ENCODE measurements at places on chromosomes 13 and 19.

DNA sequence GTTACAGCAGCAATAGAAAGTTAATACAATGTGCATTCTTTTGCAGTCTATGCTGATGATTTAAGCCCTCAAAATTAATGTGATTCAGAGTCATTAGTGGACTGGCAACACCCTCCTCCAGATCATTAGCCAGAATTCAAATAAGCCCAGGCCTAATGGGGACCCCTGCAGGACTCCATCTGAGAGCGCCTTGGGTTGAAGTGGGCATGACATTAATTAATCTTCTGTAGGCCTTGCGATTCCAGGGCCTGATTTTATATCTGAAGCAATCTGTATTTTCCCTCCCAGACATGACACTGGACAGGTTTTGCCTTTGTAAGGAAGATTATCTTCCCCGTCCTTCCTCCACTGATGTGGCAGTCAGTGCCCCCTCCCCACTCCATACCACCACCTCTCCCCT, 442.9 kb downstream of the FOXO1 start:
- DNase-seq = no peak

DNA sequence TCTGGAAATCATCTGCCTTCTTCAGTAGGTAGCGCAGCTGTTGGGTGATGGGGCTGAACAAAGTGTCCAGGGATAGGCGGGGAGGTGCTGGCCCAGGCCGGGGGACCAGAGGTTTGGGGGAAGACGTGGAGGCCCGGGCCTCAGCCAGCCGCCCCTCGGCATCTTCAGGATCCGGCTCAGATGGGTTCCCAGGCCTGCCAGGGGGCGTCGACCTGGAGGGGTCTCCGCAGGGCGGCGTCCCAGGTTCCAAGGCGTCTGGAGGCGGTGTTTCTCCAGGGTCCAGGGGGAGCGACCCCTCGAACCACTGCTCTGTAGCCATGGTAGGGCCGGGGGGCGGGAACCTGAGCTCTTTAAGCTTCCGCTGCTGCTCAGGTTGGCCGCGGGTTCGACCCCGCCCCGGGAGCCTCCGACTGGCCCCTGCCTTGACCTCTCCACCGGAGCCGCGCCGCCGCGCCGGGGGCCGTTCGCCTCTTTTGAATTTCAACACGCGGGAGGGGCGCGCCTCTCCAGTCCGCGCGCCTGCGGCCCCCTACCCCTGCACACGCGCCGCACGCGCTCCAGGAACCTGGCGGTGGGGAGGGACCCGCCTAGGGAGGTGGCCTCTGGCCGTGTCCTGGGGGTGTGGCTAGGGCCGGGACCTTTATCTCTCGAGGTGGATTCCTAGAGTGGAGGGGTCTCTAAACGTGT, at the start of gene C19orf67:
Gene C19orf67, minus strand, starts transcription at position 475 of the 687 bp plus-strand sequence. Its CDS starts 156 bp downstream, at position 319.
- no peak for DNase-seq

- no peak for DNase-seq
These were observed 716 bp downstream of the SH2D3A start for GRCh38 chr19:6766357-6767080.

DNA sequence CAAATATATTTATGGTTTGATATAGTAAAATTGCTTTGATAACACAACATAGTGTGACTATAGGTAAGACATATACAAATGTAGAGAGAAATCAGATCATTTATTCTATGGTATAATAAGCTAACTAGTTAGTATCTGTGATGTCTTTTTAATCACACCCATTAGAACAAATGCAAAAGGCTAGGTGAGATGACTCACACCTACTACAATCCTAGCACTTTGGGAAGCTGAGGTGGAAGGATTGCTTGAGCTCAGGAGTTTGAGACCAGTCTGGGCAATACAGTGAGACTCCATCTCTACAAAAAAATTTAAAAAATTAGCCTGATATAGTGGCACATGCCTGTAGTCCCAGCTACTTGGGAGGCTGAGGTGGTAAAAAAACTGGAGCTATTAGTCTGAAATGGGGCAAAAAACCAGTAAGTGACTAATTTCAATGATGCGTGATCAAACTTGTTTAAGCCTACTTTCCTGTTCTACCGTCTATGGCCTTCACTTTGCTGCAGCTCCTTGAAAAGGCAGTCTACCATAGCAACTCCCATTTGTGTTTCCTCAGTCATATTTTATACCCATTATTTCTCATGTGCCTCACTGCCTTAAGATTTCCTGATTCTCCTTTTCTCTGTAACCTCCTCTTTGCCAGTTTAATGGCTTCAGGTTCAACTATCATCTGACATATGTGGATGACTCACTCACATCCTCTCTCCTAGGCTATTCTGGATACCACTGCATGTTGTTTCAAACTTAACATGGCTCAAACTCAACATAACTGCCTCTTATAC, 12.5 kb downstream of the ALG5 start:
- DNase-seq = peak; percentile 11

GRCh38 chr13:111973186-111973585, 93.8 kb upstream of the SOX1 start:
- DNase-seq = no peak

- no peak for DNase-seq
These were observed 230.9 kb downstream of the COG6 start for GRCh38 chr13:39886336-39886735.

GRCh38 chr19:17275441-17276175, 6.1 kb upstream of the ANKLE1 start:
- no peak for DNase-seq

GRCh38 chr19:43380771-43381386, 27.4 kb downstream of the CD177 start:
- no peak for DNase-seq

DNA sequence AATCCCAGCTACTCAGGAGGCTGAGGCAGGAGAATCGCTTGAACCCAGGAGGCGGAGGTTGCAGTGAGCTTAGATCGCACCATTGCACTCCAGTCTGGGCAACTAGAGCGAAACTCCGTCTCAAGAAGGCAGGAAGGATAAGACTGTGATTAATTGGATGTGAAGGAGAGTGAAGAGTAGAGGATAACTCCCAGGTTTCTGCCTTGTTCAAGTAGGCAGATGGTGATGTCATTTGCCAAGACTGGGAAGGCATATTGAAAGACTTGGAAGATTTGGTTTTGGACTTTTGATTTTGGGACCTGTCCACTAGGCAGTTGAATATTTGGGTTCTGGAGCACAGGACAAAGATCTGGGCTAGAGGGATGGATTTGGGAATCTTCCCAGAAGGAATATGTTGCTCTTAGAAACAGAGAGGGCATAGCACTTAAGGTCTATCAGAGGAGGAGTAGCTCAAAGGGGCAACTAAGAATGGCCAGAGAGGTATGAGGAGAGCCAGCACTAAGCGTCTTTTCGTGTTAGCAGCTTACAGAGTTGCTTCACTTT, 20.0 kb downstream of the GARRE1 start:
- peak; percentile 59 for DNase-seq

- no peak for DNase-seq
These were observed 44.1 kb downstream of the SLAIN1 start for GRCh38 chr13:77741597-77741972.

GRCh38 chr19:9130965-9131364, 4.2 kb upstream of the OR7G3 start:
- no peak for DNase-seq

- no peak for DNase-seq
These were observed 914.7 kb downstream of the SLITRK5 start for GRCh38 chr13:88585861-88586260.

GRCh38 chr13:112117258-112117954, 50.5 kb downstream of the SOX1 start:
- DNase-seq = no peak

- DNase-seq = peak; percentile 88
These were observed 67.1 kb downstream of the NUFIP1 start for GRCh38 chr13:44921931-44922758.

DNA sequence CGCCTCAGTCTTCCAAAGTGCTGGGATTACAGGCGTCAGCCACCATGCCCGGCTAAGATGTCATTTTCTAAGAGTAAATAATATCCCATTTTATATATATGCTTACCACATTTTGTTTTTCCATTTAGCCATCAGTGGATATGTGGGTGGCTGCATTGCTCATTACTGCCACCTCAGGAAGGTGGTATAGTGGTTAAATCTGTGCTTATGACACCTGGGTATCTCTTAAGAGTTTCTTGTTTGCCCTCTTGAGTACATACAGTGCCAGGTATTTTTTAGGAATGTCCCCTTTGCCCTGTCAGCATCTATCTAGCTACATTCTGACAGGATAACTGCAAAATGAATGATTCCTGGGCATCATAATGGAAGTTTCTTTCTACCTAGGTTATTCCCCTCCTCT, 14.6 kb downstream of the ZNF69 start:
- no peak for DNase-seq

GRCh38 chr13:106996867-106997618, 429.1 kb upstream of the ARGLU1 start:
- no peak for DNase-seq

DNA sequence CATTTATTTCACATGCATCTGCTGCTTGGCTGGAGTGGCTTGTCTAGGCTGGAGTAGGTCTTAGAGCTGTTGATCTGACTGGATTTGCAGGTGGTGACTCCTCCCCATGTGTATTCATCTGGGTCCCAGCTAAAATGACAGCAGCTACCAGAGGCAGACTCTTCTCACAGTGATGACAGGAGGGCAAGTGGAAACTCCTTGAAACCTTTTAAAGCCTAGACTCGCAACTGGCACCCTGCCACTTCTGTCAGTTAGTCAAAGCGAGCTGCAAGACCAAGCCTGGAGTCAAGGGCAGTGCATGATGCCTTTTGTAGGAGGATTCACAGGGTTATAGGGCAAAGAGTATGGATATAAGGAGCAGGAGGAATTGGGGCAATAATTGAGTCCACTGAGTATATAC, 65.2 kb downstream of the TEX26 start:
- DNase-seq = no peak

DNA sequence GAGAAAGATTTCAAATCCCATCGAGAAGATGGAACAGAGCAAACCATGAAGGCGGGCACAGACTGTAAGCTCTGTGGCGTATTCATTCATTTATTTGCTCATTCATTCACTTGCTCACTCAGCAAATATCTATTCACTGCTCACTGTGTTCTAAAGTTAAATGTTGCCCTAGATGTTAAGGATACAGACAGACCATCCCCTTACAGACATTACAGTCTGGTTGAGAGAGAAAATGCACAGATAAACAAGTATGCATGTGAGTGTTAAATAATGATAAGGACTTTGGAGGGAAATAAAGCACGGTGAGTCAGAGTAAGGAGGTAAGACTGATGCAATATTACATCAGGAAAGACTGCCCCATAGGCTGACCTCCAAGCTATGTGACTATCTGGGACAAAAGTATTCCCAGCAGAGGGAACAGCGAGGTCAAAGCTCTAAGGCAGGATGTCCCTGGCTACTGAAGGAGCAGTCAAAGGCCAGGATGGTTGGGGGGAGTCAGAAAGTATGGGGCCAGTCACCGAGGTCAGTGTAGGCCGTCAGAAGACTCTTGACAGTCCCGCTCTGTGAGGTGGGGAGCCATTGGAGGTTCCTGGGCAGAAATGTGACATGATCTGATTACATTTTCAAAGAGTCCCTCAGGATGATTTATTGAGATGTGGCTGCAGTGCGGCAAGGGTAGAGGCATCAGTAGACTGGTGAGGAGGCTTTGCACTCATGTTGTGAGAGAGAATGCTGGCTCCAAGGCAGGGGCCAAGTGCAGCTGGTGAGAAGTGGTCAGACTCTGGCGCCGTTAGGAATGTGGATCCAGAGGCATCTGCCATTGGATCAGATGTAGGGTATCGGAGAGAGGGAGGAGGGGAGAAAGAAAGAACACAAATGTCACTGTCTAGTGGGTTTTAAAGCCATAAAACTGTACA, 37.9 kb downstream of the MBNL2 start:
- DNase-seq = peak; percentile 77

DNA sequence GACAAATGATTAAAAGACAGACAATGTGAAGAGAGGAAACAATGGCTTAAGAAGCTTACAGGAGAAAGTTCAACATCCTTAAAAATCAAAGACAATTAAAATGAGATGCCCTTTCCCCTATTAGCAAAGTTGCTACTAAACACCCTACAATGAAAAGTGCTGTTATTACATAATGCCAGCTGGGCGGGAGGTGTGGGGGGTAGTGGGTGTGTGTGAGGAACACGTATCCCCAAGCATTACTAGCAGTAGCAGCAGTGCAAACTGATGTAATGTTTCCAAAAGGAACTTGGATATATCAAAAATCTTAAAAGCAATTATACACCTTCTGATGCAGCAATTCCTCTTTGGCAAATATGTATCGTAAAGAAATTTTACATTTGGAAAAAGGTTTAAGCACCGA, 70.9 kb downstream of the PEG3 start:
- DNase-seq = no peak

DNA sequence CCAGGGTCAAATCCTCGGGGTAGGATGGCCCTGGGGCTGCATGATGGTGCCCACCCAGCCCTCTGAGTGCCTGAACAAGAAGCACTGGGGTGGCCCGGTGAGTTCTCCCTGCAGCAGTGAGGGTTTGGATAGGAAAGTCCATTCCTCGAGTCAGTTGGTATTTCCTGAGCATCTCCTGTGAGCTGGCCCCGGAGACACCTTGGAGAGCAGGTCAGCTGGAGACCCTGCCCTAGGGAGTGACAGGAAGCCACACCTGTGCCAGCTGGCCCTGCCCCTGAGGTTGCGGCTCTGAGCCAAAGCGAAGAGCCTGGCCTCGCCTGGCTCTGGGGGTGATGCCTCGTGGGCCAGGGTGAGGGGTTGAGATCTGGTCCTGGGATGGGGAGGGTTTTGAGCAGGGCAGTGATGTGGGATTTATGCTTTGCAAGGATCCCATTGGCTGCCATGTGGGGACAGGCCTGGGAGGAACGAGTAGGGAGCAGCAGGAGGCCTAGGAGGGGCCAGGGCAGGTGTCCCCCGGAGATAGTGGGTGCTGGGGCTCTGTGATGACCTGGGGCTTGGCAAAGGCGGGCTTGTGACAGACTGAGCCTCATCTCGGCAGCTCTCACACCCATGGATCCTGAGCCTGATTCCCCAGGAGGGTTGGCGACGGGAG, 16.0 kb downstream of the CRTC1 start:
- no peak for DNase-seq

All from fibroblast of skin of back (primary cell).